ENCODE measurements at places on chromosomes 5 and 9. TPM values are rescaled to one million over a fixed set of nuclear protein-coding genes. Genes with fewer than 3 reads are reported as not detected.

SPINK13 gene
- polyA plus RNA-seq: 1.1 TPM

JAKMIP2 gene
- polyA plus RNA-seq: 2.6 TPM

NMUR2 gene
- 0.23 TPM for polyA plus RNA-seq

OTULINL gene
- 9.1 TPM for polyA plus RNA-seq

MAML1 gene
- polyA plus RNA-seq: 13.3 TPM

TMEM171 gene
- polyA plus RNA-seq: 0.62 TPM

POLR1E gene
- polyA plus RNA-seq: 22.0 TPM

TAL2 gene
- 0.32 TPM for polyA plus RNA-seq

CTSL gene
- polyA plus RNA-seq: 264 TPM

FIBCD1 gene
- 0.05 TPM for polyA plus RNA-seq

CDH18 gene
- polyA plus RNA-seq: 0.05 TPM

ZDHHC11B gene
- polyA plus RNA-seq: 2.2 TPM

All from thymus (tissue), 14 donors.